ENCODE measurements at places on chromosomes 7 and 10.
A peak's percentile ranks its signal among the peaks of the same experiment; 100 is the strongest.

DNA sequence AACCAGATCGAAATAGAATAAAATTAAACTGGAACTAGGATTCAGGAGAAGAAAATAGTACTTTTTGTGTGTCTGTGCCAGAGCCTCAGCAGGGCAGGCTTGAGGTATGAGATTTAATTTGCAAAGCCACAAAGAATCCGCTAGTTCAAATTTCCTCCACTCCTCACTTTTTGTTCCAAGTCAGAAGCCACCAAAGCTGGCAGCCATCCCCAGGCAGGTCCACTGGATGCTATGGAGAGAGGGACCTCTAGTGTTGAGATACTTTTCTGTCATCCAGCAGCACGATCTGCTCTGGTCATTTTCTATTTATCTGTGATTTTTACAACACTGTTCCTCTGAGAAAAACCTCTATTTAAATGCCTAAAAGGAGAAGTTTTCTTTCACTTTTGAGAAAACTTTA is 147.9 kb upstream of the FRMD4A start:
- peak; percentile 92 for DNase-seq

DNA sequence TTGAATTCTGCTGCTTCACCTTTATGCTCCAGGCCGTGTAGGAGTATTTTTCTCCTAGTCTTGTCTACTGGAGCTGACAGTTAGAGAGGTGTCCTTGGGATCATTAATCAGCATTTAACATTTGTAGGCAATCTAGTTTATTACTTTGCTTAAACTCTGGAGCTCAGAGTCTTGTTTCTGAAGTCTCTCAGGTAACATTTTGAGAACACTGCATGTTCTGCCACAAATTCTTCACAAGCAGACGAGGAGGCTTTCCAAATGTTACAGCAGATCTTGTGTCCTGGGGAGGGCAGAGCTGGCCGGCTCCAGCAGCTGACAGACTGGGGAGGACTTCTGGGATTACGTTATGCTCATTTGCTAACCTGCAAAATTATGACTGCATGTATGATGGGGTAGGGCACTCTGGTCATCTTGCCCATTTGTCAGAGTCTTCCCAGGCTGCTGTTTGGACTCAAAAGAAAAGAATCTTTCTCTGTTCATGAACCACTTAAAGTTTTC is 50.5 kb downstream of the GALNT17 start:
- no peak for DNase-seq

DNA sequence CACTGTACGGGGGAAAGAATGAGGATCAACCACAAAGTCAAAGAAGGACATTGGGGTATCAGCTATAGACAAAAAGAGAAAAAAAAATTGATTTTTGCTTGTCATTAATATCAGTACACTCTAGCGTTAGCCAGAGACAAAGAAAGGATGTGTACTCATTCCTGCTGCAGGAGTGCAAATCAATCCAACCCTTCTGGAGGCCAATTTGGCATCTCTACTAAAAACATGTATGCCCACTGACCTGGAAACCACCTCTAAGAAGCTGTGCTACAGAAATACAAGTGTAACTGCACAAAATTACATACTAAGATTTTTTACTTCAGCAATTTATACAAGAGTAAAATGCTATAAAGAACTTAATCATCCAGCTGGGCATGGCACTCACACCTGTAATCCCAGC is 13.6 kb downstream of the NSMCE4A start:
- DNase-seq: no peak

GRCh38 chr10:104424719-104425118 is 71.1 kb downstream of the CFAP58 start:
- DNase-seq: no peak

- DNase-seq: no peak
Measured at GRCh38 chr10:35765066-35765527, 123.0 kb upstream of the FZD8 start.

DNA sequence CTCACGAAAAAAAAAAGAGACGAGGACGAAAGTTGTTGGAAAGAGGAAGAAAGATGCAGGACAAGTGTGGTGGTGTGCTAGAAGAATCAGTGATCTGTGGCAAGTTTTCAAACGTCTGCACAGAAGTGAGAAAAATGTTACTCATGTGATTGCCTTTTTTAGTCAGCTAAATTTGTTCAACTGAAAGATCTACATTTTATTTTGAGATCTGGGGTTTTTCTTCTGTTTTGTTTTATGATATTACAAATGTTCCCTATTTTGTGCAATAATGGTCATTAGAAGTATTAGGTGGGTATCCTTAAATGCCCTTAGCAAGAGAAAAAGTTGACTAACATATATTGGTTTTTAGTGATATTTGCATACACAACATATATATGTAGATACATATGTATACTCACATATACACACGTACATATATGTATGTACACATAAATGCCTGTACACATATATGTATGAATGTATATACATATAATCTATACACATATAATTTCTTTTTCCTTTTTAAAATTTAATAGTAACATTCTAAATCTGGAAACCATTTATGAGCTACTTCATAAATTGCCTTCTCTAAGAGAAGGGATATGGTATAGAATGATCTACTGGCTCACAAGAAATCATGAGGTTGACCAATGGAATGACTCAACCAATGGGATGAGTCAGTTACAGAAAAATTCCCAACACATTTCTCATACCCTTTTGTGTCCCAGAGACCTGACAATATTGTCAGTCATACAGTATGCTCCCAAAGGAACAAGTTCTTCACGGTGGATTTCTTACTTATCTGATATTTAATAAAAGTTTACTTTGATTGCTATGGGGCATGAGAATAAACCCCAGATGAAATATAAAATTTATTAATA is 38.4 kb downstream of the SLC39A12 start:
- DNase-seq: no peak

Data from hippocampal formation (tissue), 2 donors.